ENCODE measurements at places on chromosomes 2 and 18. TPM values are rescaled to one million over a fixed set of nuclear protein-coding genes. Genes with fewer than 3 reads are reported as not detected.

Gene BCL11A
- total RNA-seq = 0.92 TPM

Gene REG3A
- not detected for total RNA-seq

Gene MEP1B
- not detected for total RNA-seq

GRCh38 chr2:144158096-144158495 lies 361.8 kb downstream of the ZEB2 start:
- DNase-seq = no peak
- no peak overlapping the region for H3K27ac ChIP-seq
- H3K4me3 ChIP-seq = no peak overlapping the region
- H3K4me1 ChIP-seq = peaks cover under 1% of the 10 kb centered on the region

- no peaks in the 10 kb centered on the region for H3K36me3 ChIP-seq
- H3K27me3 ChIP-seq = no peaks in the 10 kb centered on the region
- H3K4me3 ChIP-seq = no peak overlapping the region
- DNase-seq = no peak
These were observed 9.9 kb downstream of the TNP1 start for GRCh38 chr2:216849987-216850386.

DNA sequence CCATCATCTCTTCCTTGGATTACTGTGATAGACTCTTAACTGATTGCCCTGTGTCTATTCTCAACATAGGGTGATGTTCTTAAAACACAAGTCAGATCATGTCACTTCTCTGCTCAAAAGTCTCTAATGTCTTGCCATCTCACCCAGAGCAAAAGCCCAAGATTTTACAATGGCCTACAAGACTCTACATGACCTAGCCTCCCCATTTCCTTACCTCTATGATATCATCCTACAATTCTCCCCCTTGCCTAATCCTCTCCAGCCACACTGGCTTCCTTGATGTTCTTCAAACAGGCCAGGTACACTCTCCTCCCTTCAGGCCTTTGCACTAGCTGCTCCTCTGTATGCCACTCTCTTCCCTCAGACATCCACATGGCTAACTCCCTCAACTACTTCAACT lies 55.1 kb downstream of the ROCK1 start:
- H3K27ac ChIP-seq = no peak overlapping the region
- H3K27me3 ChIP-seq = no peaks in the 10 kb centered on the region
- H3K4me1 ChIP-seq = no peaks in the 10 kb centered on the region

GRCh38 chr2:234986876-234987720 lies 35.3 kb downstream of the SH3BP4 start:
- peak overlapping the region; percentile 21 for H3K27ac ChIP-seq
- no peaks in the 10 kb centered on the region for H3K36me3 ChIP-seq
- no peaks in the 10 kb centered on the region for H3K27me3 ChIP-seq

GRCh38 chr18:45724601-45725000 lies 620 bp downstream of the SLC14A1 start:
- no peak overlapping the region for H3K27ac ChIP-seq
- H3K36me3 ChIP-seq = no peaks in the 10 kb centered on the region
- peaks cover 48% of the 10 kb centered on the region for H3K27me3 ChIP-seq
- H3K4me1 ChIP-seq = no peaks in the 10 kb centered on the region

DNA sequence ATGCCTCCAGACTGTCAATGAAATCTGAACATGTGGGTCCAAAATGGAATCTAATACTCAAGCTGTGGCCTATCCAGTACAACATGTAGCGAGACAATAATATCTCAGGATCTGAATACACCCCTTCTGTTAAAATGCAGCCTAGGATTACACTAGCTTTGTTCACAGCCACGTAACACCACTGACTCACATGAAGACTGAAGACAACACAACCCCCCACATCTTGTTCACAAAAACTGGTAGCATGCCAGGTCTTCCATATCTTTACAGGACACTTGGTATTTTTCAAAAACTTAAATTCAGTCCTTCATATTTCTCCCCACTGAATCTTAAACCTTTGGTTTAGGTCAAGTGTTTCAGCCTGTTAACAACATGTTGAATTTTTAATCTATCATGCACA lies 84.2 kb downstream of the SLC8A1 start:
- no peak for DNase-seq
- H3K4me1 ChIP-seq = no peaks in the 10 kb centered on the region
- H3K36me3 ChIP-seq = no peaks in the 10 kb centered on the region
- no peak overlapping the region for H3K4me3 ChIP-seq

DNA sequence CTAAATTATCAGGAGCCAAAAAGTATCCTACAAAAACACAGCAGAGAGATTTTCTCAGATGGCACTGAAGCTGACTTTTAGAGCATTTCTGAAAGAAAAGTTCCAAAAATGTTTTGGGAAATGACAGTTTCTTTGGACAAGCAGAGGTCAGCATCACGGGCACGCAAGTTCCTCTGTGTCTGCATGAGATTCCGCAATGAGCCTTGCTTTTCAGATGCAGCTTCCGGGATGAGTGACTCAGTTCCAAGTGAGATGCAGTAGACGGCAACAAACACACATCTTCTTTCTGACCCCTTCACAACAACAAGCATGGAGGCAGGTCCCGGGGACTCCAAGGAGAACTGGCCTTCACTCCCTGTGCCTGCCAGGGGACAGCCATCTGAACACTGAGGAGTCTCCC lies 76.6 kb downstream of the EIPR1 start:
- H3K4me1 ChIP-seq = peaks cover 3% of the 10 kb centered on the region
- H3K4me3 ChIP-seq = no peak overlapping the region
- no peak for DNase-seq
- H3K36me3 ChIP-seq = no peaks in the 10 kb centered on the region
- no peak overlapping the region for H3K27ac ChIP-seq

DNA sequence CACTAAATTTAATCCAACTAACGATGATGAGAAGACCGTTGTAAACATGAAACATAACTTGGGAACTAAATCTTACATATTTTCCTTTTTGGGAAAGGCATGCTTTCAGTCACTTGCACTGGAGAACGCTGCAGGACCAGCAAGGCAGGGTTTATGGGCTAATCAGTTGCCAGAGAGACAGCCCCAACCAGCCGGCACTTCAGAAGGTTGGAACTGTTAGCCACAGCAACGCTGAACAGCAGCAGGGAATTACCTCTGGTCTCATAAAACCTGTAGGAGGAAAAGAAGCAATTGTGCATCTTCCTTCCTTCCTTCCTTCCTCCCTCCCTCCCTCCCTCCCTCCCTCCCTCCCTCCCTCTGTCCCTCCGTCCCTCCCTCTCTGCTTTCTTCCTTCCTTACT lies 33.9 kb upstream of the SIX2 start:
- H3K4me1 ChIP-seq = no peaks in the 10 kb centered on the region
- peaks cover 27% of the 10 kb centered on the region for H3K27me3 ChIP-seq
- no peak overlapping the region for H3K4me3 ChIP-seq
- no peak for DNase-seq
- H3K27ac ChIP-seq = no peak overlapping the region
- no peaks in the 10 kb centered on the region for H3K36me3 ChIP-seq
